Stimulated activated CD4-positive, alpha-beta T cell treated with anti-CD3 and anti-CD28 coated beads, Interleukin-2, amount 100 ng/mL, for 48 hours (primary cell): ENCODE measurements at places on chromosomes 2 and 18.

GRCh38 chr18:42929181-42929580 lies 186.3 kb downstream of the RIT2 start:
- DNase-seq, result no peak

- no peak for DNase-seq
Measured at GRCh38 chr2:171139860-171140259, 20.8 kb downstream of the TLK1 start.

- DNase-seq, result no peak
Measured at GRCh38 chr2:217535957-217536708, 466.7 kb downstream of the TNS1 start.

GRCh38 chr18:12441475-12442034 lies 33.8 kb downstream of the PRELID3A start:
- DNase-seq, result no peak

DNA sequence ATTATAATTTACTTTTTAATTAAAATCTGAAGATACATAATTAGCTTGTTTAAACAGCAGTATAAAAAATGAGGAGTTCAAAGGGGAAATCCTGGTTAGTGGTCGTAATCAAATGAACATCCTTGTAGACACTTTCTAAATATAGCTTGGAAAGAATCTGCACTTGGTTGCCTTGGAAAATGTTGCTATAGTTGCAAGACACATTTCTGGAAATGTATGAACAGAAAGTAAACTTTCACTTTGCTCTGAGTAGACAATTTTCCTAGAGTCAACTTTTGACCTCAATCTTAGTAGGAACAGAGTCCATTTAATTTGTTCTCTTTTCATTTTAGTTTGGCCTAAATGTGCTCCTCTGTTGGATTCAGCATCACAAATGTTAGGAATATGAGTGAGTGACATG lies 38.3 kb downstream of the GCA start:
- DNase-seq, result no peak

DNA sequence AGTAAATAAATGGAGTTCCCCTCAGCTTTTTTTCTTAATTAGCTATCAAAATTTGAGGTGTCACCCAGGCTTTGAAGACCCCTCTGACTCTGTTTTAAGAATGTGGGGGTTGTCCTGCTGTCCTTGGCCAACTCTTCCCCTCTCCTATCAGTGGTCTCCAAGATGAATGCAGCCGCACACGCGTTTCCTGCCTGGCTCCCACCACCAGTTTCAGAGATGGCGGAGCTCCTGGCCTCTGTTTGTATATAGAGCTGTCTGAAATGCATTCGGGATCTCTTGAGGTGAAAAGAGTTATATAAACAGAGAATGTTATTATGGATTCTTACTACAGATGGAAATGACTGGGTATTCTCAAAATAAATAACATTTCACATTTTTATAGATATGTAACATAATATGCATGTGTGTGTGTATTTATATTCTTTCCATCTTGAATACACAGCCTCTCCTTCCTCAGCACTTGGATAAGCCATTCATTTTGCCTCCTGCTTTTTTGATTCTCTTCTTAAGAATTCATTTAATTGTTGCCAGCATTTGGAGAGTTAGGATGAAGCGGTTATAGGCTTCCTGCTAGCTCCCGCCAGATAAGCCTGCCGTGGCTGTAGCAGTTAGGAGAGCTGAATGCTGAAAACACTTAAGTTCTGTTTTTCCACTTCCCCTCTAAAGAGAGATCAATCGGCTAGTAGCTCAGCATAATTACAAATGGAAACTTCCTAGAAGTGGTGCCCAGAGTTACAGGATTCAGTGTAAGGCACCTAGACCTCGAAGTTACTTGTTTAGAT lies 659.3 kb upstream of the FANCL start:
- DNase-seq, result no peak
